Type B pancreatic cell (in vitro differentiated cells): ENCODE measurements at places on chromosomes 5 and 9. TPM values are rescaled to one million over a fixed set of nuclear protein-coding genes. Genes with fewer than 3 reads are reported as not detected.

SLC25A2 gene
- 0.45 and 0.92 TPM in 2 replicates for total RNA-seq

FAM81B gene
- 2.4 and 12.6 TPM in 2 replicates for total RNA-seq

PCDH12 gene
- total RNA-seq = not detected in 2 replicates

CCNI2 gene
- total RNA-seq = 0.76 and 1.4 TPM in 2 replicates

GRCh38 chr9:33471361-33471760 lies 2.4 kb downstream of the NOL6 start:
- DNase-seq = no peak

GRCh38 chr5:171422902-171423663 lies 3.6 kb downstream of the FGF18 start:
- DNase-seq = peak; percentile 70

DNA sequence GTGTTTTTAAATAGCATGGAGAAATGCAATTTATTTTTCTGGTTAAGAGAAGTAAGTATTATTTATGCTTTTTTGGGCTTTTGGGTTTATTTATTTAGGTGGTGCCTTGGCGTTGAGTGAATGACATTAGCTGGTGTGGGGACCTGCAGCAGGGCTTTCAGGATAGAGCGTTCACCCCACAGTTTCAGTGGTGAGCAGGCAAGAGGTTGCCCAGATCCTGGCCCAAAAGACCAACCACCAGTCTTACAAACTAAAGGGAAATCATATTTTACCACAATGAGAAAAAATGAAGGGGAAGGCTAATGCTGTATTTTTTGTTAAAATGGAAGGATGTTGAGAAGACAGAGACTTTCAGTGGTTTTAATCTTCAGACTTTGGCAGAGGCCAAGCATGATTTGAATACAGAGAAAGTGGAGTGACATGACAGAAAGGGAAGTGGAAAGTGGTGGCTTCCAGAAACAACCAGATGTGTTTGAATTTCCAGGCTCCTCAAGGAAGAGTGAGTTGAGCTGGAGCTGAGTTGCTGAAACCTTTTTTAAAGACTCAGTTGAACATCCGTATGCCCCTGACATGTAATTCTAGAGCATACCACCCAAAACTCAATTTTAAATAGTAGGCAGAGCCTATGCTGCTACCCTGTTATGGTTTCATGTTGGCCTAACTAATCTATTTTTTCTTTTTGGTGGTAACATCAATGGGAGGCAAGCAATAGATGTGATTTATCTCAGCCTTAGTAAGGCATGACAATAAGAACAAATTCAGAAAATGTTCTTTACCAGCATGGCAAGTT lies 94.8 kb downstream of the AOPEP start:
- no peak for DNase-seq

MARCOL gene
- not detected in 2 replicates for total RNA-seq

S1PR3 gene
- total RNA-seq = 9.3 and 37.9 TPM in 2 replicates

EFNA5 gene
- 35.7 and 65.0 TPM in 2 replicates for total RNA-seq

ZBTB26 gene
- total RNA-seq = 7.0 and 11.3 TPM in 2 replicates

GRCh38 chr5:58076483-58077257 lies 383.2 kb downstream of the PLK2 start:
- DNase-seq = no peak

DNA sequence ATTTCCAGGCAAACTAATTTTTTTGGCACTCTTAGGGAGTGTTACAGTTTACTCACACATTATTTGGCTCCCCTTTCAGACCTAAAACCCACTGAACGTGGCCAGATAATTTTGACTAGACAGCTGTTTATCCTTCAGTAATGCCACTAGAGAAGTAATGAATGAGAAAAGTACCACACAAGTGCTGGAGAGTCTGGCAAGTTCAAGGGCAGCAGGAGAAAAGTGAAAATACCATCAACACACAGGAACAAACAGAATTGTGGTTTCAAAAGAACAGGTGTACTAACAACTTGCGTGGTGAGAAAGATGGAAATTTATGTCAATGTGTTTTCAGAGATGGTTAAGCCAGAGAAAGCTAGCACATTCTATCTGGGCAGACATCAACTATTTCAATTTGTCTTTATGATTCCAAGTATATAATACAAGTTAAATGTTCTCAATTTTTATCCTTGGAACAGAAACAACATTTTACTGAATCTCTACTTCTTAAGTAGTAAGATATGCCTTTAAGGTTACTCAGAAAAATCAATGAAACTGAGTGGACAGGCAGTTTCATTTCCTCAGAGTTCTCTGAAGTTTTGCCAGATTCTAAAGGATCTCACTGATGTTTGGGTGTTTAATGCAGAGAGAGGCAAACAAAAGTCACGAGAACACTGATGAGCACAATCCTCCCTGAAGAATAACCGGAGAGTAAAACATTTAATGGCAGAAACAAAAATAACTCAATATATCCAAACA lies 91.0 kb downstream of the ARSB start:
- no peak for DNase-seq

- no peak for DNase-seq
Measured at GRCh38 chr9:132637351-132637750, 32.4 kb downstream of the DDX31 start.

GRCh38 chr5:77776554-77777206 lies 541 bp upstream of the TBCA start:
- DNase-seq = no peak

DNA sequence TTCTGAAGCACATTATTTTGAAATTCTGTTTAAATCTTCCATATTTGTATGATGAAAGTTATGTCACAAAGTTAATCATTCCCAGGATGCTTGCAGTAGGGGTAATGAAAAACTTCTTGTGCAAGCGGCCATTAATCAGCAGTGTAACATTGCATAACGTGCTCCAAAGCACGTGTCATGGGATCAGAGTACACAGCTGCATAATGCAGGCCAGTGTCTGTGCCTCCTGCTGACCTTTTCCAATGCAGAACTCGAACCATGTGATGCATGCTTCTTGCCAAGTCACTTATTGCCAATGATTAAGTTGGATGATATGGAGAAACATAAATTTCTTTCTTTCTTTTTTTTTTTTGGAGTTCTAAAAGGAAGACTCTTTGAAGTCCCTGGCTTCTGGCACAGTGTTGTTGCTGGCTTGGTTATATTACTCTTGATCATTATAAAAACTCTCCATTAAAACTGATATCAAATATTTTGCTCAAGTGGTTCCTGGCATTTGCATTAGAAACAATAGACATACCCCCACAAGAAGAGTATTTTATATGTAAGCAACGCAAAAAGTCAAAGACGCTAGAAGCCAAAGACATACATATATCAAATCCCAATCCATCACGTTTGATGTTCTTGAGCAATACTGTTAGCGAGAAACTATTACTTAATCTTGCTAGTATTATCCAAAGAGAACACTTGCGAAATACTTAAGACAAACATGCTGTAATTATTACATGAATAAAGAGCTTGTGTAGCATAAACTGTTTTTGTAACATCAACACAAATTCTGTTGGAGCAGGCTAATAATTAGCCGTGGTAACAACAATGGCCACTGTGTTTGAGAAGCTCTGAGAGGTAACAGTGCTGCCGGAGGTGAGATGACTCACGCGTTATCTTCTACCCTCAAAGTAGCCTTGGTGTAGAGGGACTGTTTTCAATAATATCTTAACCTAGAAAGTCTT lies 164.2 kb downstream of the AUH start:
- no peak for DNase-seq

UBE2QL1 gene
- total RNA-seq = 5.6 and 6.9 TPM in 2 replicates

DNAJB5 gene
- 4.8 and 12.2 TPM in 2 replicates for total RNA-seq

BRINP1 gene
- total RNA-seq = 8.6 and 11.4 TPM in 2 replicates

DNA sequence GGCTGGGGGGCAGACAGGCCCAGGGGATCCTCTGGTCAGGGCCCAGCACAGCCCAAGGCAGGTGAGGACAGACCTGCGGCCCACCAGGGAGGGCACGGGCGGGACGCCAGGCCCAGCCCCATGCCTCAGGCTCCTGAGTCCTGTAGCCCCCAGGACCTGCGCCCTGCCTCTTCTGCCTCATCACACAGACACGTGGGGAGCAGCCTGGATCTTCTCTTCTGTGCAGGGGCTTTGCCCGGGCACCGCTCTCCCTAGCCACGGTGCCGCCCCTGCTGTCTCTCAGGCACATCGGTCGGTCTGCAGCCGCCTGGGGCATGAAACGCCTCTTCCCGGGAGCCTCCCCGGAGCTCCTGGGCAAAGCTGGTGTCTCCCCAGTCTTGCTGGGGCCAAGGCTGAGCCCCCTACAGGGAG lies 40.2 kb upstream of the EGFL7 start:
- DNase-seq = no peak

GRCh38 chr9:97895695-97896332 lies 26.5 kb downstream of the TRMO start:
- DNase-seq = no peak

EGFL7 gene
- 20.7 and 25.5 TPM in 2 replicates for total RNA-seq

DNA sequence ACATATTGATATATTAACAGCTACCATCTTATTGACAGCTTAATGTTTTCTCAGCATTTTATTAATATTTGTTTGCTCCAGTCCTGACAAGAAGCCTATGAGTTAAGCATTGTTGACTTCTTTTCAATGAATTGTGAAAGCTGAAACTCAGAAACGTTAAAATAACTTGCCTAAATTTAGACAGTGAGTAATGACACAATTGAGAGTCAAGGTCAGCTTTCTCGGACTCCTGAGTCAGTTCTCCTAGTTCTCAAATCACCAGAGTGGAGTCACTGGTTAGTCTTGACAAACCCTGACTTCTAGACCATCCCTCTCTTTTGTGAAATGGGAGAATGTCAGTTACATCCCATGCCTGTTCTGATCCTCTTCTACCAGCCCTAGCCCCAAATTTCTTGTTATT lies 222.7 kb upstream of the ACO1 start:
- no peak for DNase-seq

GRCh38 chr9:114225561-114226212 lies 70.3 kb downstream of the COL27A1 start:
- DNase-seq = no peak

DNA sequence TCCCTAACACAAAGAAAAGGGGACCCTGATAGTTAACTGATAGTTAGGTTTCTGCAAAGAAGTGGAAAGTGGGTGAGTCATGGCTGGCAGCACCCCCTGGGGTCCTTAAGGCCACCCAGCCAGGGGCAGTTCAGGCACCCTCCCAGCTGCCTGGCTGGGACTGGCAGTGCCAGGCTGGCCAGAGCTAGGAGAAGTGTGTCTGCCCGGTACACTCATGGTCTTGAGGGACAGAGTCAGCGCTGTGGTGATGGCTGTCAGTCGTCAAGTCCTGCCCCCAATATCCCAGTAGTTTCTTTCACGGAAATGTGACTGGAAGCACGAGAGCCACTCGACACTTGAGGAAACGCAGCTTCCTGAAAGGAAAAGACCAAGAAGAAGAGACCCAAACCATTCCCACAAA lies 22.3 kb upstream of the CNOT6 start:
- DNase-seq = no peak
